Activated CD8-positive, alpha-beta T cell treated with anti-CD3 and anti-CD28 coated beads, Interleukin-2, amount 10 ng/mL, durations not matched to agents 7 days and 5 days (primary cell): ENCODE measurements at places on chromosomes 12 and 14.

GRCh38 chr12:121439715-121440114 is 39.8 kb downstream of the RNF34 start:
- DNase-seq, result no peak

- DNase-seq, result no peak
Measured at GRCh38 chr12:118685983-118686607, 295.2 kb upstream of the SRRM4 start.

DNA sequence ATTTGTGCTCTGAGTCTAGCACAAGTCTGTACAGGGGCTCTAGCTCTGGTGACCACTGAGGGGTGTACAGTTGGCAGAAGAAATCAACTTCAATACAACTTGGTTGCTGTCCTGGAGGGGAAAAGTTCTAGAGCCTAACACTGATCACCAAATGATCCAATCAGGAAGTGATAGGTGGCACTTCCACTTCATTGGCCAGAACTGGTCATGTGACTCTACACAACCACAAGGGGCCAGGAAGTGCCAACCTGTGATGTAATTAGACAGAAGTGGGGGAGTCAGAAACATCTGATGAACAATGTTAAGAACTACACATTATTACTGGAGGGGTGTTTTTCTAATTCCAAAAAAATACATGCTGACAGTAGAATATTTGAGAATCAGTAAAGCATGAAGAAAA is 401.6 kb downstream of the VRK1 start:
- DNase-seq, result peak; percentile 39

DNA sequence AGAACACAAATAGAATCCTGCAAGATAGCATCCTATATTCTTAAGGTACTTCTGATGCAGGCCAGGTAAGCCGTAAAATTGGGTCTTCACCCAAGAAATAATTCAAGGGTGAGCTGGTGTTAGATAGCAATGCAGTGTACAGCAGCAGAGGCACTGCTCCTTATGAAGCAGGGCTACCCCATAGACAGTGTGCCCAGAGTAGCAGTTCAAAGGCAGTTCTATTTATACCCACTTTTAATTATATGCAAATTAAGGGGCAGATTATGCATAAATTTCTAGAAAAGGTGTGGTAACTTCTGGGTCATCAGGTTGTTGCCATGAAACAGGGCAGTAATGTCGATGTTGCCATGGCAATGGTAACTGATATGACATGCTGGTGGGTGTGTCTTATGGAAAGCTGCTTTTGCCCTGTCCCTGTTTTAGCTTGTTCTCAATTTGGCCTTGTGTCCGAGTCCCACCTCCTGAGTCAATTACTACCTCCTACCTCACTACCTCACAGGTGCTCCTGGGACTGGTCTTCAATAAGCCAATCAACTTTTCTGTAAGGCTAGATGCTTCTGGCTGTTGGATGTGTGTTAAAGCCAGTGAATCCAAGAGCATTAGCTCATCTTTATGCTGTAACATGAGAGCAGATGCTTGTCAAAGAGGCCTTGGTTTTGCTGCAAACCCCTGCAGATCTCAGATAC is 61.0 kb downstream of the PPM1A start:
- DNase-seq, result no peak

- no peak for DNase-seq
Measured at GRCh38 chr14:27672047-27672446, 1074.2 kb upstream of the NOVA1 start.

DNA sequence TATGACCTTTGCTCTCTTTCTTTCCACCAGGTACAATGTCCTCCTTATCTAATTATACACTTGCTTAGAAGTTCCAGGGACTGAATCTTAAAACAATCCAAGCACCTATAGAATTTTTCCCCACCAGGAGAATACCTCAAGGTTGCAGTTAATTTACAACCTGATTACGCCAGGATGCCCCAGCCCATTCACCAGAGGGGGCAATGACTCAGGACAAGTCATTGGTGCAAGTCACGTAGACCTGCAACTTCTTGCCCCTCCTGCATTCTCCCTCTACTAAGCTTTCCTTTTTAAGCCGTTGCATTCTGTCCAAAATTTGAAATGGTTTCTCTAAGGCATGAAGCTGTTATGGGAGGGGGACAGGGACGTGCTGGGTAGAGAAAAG is 111.1 kb upstream of the SCAF11 start:
- no peak for DNase-seq

GRCh38 chr14:29463727-29464395 is 463.8 kb downstream of the PRKD1 start:
- DNase-seq, result no peak

GRCh38 chr12:93451423-93452158 is 9.8 kb upstream of the UBE2N start:
- DNase-seq, result no peak

- no peak for DNase-seq
Measured at GRCh38 chr12:24840046-24840800, 108.7 kb downstream of the BCAT1 start.

- DNase-seq, result peak; percentile 55
Measured at GRCh38 chr14:61335671-61336275, 14.4 kb downstream of the PRKCH start.
